ENCODE measurements at places on chromosomes 7 and 10.
A peak's percentile ranks its signal among the peaks of the same experiment; 100 is the strongest.

DNA sequence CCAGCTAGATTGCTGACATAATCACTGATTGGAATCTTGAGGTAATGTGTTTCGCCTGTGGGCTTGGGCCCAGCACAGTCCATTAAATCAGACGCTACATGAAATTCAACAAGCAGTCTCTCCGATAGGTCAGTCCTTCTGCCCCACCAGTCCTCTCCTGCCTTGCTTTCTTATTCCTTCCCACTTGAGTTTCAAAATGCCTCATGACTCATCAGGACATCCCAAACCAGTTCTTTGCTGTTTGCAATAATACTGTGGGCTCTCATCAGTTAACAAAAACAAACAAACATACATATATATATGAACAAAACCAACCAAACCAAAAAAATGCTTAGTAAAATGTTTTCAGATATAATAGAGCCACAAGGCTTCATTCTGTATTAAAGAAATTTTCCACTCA lies 599.0 kb downstream of the SORCS1 start:
- no peak overlapping the region for H3K4me3 ChIP-seq
- H3K27me3 ChIP-seq: no peaks in the 10 kb centered on the region

- H3K27ac ChIP-seq: no peak overlapping the region
- peaks cover 6% of the 10 kb centered on the region for H3K4me1 ChIP-seq
- H3K4me3 ChIP-seq: no peak overlapping the region
- DNase-seq: no peak
Measured at GRCh38 chr10:50470345-50470744, 153.4 kb downstream of the SGMS1 start.

DNA sequence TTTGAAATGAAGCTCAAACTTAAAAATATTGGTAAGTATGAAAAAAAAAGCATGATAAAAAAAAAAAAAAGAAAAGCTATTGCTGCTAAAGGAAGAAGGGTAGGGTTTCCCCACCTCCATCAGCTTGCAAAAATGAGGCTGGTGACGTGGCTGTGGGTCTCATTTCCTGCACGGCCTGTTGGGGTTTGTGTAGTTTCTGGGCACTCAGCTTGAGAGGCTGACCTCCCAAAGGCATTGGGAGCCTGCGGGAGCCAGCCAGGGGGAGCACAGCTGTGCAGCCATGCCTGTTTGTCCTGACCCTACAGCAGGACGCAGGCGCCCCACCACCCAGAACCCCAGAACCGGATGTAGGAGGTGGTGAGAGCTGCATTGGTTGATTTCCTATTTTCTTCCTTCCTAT lies 48.8 kb upstream of the CARD11 start:
- DNase-seq: peak; percentile 56
- peak overlapping the region; percentile 68 for H3K27ac ChIP-seq
- no peaks in the 10 kb centered on the region for H3K36me3 ChIP-seq
- no peak overlapping the region for H3K4me3 ChIP-seq

- H3K36me3 ChIP-seq: no peaks in the 10 kb centered on the region
- H3K4me3 ChIP-seq: no peak overlapping the region
- H3K4me1 ChIP-seq: no peaks in the 10 kb centered on the region
- DNase-seq: no peak
- no peaks in the 10 kb centered on the region for H3K27me3 ChIP-seq
Measured at GRCh38 chr7:135843214-135843613, 94.6 kb upstream of the FAM180A start.

GRCh38 chr7:108613147-108613948 lies 43.7 kb downstream of the DNAJB9 start:
- H3K36me3 ChIP-seq: no peaks in the 10 kb centered on the region
- no peak overlapping the region for H3K4me3 ChIP-seq
- no peak for DNase-seq
- no peak overlapping the region for H3K27ac ChIP-seq
- no peaks in the 10 kb centered on the region for H3K27me3 ChIP-seq

- H3K27ac ChIP-seq: no peak overlapping the region
- no peaks in the 10 kb centered on the region for H3K27me3 ChIP-seq
Measured at GRCh38 chr10:89655722-89656121, 10.7 kb upstream of the PANK1 start.

GRCh38 chr7:98852826-98853225 lies 17.0 kb downstream of the TMEM130 start:
- H3K4me3 ChIP-seq: no peak overlapping the region
- no peaks in the 10 kb centered on the region for H3K36me3 ChIP-seq
- no peaks in the 10 kb centered on the region for H3K27me3 ChIP-seq

DNA sequence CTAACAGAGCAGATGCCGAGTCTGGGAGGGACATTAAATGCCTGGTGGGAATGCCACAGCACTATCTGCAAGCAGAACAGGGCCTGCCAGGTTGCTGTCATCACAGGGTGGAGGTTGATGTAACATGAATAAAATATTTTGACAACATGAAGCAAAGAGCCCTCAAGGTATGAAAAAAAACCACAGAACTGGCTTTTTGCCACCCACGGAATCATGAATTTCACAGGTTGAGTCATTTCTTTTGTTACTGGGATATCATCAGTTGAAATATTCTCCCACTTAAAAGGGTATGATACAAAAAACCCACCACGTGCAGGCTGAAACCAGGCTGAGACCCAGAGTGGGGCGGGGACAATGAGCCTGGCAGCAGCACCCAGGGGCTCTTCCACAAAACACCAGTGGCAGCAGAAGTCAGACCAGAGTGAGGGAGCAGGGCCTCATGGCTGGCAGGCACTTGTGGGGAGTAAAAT lies 220.1 kb downstream of the TNS3 start:
- H3K4me1 ChIP-seq: no peaks in the 10 kb centered on the region
- no peak overlapping the region for H3K27ac ChIP-seq
- no peaks in the 10 kb centered on the region for H3K27me3 ChIP-seq
- DNase-seq: no peak

DNA sequence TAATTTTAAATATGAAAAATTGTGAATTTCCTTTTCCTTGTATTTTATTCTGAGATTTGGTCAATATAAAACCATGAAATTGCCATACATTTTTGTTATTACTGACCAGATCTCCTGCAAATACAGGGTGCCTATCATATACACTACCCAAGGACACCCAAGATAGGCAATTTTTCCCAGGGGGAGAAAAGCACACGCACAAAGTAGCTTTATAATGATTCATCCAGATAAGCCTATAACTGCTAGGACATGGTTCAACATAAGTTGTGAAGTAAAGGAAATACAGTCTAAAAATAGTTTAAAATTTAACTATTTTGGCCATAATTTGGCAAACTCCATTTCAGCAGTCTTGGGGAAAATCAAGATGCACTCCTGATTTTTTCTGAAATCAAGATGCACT lies 4.8 kb downstream of the RUFY2 start:
- H3K27me3 ChIP-seq: no peaks in the 10 kb centered on the region
- no peak for DNase-seq
- peaks cover 13% of the 10 kb centered on the region for H3K4me1 ChIP-seq
- H3K36me3 ChIP-seq: peaks cover 9% of the 10 kb centered on the region

DNA sequence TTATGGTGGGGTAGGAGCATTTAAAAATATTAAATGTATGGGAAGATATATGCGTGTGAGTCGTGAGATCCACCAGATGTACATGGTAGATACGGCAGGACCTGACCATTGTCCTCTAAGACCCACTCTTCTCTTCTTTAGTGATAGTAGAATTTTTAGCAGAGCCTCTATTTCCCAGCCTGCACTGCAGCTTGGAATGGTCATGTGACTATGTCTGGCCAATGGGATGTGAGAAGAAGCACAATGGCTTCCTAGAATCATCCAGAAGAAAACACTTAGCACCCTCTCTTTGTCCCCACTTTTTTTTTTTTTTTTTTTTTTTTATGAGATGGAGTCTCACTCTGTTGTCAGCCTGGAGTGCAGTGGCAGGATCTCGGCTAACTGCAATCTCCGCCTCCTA lies 86.6 kb upstream of the CYTH3 start:
- H3K4me3 ChIP-seq: no peak overlapping the region
- no peaks in the 10 kb centered on the region for H3K36me3 ChIP-seq
- no peaks in the 10 kb centered on the region for H3K27me3 ChIP-seq
- no peak overlapping the region for H3K27ac ChIP-seq
- no peaks in the 10 kb centered on the region for H3K4me1 ChIP-seq
- no peak for DNase-seq

GRCh38 chr7:40525764-40526163 lies 391.0 kb downstream of the SUGCT start:
- no peaks in the 10 kb centered on the region for H3K4me1 ChIP-seq
- no peak overlapping the region for H3K27ac ChIP-seq
- H3K27me3 ChIP-seq: no peaks in the 10 kb centered on the region
- DNase-seq: no peak
- H3K36me3 ChIP-seq: no peaks in the 10 kb centered on the region

DNA sequence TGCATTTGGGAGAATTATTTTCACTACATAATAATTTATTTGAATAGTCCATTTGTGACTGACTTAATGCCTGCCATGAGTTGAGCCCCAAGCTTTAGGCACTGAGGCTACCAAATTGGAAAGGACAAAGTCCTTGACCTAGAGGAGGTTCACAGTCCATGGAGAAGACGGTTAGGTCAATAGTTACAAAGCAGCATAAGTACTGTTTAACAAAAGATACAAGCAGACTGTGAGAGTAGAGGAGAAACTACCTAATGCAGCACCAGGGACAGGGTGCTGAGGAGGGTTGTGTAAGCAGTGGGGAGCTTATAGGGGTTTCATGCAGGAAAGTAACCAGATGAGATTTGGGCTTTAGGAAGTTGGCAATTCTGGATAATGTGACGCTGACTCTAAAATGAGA lies 139.2 kb downstream of the LCOR start:
- no peak for DNase-seq
- no peaks in the 10 kb centered on the region for H3K27me3 ChIP-seq
- H3K27ac ChIP-seq: no peak overlapping the region
- no peaks in the 10 kb centered on the region for H3K4me1 ChIP-seq
- H3K4me3 ChIP-seq: no peak overlapping the region

GRCh38 chr7:77442636-77443035 lies 26.5 kb upstream of the GSAP start:
- H3K27me3 ChIP-seq: no peaks in the 10 kb centered on the region
- no peak overlapping the region for H3K27ac ChIP-seq
- no peak overlapping the region for H3K4me3 ChIP-seq
- no peaks in the 10 kb centered on the region for H3K4me1 ChIP-seq
- no peaks in the 10 kb centered on the region for H3K36me3 ChIP-seq

DNA sequence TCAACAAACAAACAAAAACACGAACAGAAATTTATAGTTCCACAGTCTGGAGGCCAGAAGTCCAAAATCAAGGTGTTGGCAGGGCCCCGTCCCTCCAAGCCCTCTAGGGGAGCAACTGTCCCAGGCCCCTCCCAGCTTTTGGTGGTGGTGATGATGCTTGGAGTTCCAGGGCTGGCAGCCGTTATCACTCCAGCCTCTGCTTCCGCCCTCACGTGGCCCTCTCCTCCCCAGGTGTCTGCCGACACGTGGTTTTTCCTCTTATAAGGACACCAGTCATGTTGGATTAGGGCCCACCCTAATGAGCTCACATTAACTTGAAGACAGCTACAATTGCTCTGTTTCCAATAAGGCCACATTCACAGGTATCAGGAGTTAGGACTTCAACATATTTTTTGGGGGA lies 49.7 kb downstream of the MICALL2 start:
- H3K27ac ChIP-seq: no peak overlapping the region
- no peaks in the 10 kb centered on the region for H3K27me3 ChIP-seq
- H3K36me3 ChIP-seq: no peaks in the 10 kb centered on the region
- DNase-seq: no peak

All from effector memory CD4-positive, alpha-beta T cell (primary cell).